ENCODE measurements at places on chromosomes 12 and 14.
A peak's percentile ranks its signal among the peaks of the same experiment; 100 is the strongest.

DNA sequence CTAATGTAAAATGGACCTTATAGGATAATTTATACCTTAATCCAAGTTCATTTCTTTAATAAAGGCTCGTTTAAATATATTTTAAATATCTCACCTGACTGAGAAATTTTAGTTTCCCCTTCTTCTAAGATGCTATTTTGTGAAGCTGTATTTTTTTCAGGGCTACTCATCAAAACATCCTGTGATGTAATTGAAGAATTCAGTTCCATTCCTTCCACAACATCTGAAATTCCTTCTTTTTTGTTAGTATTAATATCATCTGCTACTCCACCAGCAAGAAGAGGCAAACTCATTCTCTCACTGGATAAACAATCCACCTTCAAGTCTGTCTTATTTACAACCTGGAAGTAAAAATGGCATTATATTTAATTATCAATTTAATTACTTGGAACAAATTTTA, 22.5 kb downstream of the LGALS3 start:
- no peak for DNase-seq

DNA sequence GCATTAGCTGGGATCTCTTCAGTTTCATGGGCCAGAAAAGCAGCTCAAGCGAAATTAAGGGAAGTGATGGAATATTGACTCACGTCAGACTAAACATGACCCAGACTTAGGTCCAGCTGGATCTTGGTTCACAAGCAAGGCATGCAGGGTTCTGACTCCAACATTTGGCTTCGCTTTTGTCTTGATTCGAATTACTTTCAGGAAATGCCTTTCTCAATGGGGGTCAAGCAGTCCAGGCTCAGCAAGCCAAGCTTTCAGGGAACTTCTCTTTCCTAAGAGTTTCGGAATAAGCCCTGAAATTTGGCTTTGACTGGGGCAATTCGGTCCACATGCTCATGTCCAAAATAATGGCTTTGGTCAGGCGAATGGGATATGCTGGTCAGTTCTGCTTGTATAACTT, 678.7 kb upstream of the TMEM132C start:
- DNase-seq = peak; percentile 25

DNA sequence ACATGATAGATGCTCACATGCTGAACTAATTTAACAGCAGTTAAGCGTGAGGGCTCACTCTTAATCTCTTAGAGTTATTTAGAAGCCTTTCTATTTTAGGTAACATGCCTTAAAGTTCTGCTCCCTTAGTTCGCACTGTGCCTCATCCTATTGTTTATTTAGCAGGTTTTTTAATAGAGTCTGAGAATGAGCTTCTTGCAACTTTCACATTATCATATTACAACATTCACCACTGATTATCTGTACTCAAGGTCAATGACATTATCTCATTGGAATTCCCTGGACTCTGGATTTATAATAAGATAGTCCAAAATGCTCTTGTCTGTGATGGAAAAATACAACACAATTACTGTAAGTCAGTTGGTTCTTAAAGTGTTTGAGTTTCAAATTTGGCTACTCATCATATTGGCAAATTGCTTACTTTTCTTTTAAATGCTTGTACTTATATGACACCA, 183.6 kb upstream of the SLC38A2 start:
- no peak for DNase-seq

DNA sequence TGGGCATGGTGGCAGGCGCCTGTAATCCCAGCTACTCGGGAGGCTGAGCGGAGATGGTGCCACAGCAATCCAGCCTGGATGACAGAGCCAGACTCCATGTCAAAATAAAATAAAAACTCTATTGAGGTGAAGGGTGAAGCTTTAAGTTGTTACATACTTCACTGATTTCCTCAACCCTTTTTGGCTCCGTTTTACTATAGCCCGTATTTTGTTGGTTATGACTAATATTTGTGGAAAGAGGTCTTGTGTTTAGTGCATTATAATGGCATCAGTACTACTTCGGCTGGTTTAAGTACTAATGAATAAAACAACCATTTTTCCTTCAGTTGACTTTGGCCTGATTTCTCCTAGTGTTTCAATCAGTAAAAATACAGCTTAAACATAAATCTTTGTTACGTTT, 27.0 kb upstream of the SLC2A14 start:
- no peak for DNase-seq

DNA sequence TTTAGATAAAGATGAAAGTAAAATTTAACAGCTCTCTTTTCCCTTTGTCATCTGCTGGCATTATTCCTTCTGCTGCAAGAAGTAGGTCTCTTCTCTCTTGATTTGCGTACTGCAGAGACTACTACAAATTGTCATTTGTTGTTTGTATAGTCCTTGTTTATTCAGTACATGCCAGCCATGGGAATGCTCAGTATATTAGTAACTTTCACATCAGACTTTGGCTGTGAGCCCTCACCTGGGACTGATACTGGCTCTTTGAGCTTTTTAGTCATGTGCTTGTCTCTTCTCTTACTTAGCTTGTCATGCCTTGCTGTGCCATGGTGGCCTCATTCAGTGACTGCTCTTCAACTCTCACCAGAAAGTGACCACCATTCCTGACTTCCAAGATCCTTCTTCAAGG, 169.8 kb downstream of the PRKCH start:
- no peak for DNase-seq

GRCh38 chr12:57756406-57757341, 1.8 kb downstream of the MARCHF9 start:
- DNase-seq = no peak

- DNase-seq = no peak
Measured at GRCh38 chr12:107134558-107134957, 41.2 kb upstream of the CRY1 start.

GRCh38 chr12:84056-84455, 17.5 kb downstream of the IQSEC3 start:
- DNase-seq = no peak

DNA sequence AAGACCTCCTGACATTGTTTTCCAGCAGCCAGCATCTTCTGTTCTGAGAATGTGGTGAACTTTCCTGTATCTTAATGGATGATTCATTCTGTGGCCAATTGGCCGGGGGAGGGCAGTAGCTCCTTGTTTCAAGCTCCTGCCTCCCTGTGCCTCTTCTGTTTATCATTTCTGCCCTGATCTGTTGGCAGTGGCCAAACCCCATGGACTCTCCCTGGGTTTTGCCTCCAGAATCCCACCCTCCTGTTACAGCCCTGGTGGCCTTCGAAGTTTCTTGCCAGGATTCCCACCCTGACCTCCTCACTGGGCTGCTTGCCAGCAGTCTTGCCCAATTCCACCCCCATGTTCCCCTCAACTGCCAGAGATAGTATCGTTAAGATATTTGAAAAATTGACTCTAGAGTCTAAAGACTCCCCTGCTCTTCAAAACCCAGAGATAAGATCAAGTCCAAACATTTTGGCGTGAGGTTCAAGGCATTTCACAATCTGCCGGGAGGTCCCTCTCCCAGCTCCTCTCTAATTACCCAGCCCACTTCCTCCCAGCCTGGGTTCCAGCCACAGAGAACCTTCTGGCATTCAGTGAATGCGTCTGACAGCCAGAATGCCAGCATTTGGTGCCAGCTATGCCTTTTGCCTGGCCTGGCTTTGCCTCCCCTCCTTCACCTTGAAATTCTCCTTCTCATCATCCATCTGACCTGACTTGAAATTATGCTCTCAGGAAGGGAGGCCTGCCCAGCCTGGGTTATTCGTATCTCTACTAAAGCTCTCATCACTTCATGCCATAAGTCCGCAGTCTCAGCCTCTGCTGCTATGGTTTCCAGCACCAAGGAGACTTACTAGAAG, 37.7 kb upstream of the TXNRD1 start:
- no peak for DNase-seq

GRCh38 chr12:1607940-1608712, 13.7 kb upstream of the FBXL14 start:
- DNase-seq = no peak

DNA sequence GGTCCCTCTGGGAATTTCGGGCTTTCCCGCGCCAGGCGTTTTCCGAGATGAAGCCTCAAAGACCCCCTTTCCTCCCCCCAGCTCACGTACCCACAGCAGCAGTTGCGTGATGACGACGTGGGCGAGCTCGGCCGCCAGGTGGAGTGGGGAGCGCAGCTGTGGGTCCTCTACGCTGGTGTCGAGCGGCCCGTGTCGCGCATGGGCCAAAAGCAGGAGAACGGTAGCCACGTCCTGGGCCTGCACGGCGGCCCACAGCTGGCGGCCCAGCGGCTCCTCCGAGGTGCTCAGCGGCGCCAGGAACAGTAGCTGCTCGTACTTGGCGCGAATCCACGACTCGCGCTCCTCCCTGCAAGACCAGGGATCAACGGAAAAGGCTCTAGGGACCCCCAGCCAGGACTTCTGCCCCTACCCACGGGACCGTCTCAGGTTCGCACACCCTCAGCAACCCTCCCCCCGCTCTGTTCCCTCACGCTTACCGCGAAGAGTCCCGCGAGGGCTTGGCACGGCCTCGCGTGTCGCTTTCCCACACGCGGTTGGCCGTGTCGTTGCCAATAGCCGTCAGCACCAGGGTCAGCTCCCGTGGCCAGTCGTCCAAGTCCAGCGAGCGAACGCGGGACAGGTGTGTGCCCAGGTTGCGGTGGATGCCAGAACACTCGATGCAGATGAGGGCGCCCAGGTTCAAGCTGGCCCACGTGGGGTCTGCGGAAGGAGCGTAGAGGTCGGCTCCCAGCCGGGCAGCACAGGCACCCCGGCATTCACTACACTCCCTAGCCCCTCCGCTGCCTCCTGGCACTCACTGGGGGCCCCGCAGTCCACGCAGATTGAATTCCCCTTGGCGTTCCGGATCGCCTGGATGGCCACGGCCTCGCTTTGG, 11.4 kb downstream of the AGAP2 start:
- DNase-seq = no peak

DNA sequence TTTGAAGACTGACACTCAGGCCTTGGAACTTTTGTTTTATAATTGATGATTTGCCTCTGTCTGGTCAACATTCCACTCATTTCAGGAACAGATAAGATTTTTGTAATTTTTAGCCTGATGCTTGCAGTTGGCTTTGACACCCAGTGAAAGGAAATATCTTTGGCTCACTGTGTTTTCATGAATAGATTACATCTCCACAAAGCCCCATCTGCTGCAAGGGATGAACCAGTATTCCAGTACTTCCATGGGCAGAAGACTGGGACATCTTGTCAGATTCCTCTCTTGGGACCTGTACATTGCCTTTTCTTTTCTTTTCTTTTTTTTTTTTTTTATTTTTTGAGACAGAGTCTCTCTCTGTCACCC, 28.4 kb downstream of the GSG1 start:
- no peak for DNase-seq

DNA sequence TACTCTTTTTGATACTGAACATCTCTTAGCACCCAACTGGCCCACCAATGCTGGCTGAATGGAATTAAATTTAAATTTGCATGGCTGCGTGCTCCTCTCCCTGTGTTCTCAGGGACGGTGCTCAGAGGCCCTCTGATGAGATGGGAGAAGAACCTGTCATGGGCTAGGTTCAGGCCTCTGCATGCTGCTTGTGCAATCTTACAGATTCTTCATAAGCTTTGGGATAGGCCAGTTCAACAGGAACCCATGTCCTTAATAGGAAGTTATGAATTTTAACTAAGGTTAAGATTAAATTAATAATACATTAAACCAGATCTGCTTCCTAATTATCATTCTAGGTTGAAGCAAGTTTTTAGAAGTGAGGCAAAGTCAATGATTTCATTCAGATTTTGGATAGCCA, 119.7 kb upstream of the LRIG3 start:
- DNase-seq = no peak

GRCh38 chr12:63445224-63445880, 222.9 kb downstream of the DPY19L2 start:
- no peak for DNase-seq

GRCh38 chr12:65100140-65100539, 21.0 kb downstream of the WIF1 start:
- peak; percentile 33 for DNase-seq

GRCh38 chr14:48563489-48563888, 888.1 kb upstream of the MDGA2 start:
- DNase-seq = no peak

DNA sequence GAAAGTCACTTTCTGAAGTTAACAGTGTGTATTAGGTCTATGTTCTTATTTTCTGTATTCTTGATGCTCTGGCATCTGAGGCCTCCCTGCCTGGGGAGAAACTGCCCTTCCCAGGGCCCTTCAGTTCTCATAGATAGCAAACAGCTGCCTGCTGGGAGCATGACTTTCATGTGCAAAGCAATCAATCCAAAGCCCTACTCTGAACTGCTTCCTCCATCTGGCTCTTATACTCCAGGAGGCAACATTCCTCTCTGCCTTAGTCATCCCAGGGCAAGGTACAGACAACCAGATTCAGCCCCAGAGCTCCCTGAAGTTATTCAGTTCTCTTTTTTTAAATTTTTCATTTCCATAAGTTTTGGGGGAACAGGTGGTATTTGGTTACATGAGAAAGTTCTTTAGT, 41.7 kb upstream of the RIN3 start:
- DNase-seq = peak; percentile 77

GRCh38 chr12:13373131-13373530, 176.6 kb downstream of the EMP1 start:
- no peak for DNase-seq

GRCh38 chr12:82595941-82596340, 90.8 kb upstream of the TMTC2 start:
- DNase-seq = no peak

- DNase-seq = no peak
Measured at GRCh38 chr12:91978143-91978542, 167.5 kb downstream of the BTG1 start.

GRCh38 chr14:34030864-34031263, 80.0 kb upstream of the EGLN3 start:
- DNase-seq = no peak

DNA sequence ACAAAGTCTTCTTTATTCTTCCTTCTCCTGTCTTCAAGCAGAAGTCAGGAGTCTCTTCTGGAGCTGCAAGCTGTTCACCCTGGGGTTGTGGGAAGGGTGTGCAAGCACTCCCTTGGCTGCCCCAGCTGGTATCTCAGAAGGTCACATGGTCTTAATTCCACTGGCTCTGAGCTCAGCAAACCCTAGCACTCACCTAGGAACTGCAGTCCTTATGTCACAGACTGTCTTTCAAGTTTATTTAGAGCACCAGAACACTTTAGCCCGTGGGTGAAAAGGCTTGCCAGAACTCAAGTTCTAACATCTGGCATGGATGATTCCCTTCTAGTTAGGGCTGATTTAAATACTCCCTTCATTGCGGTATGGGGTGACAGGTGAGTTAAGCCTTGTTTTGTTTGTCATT, 379.0 kb downstream of the CCER1 start:
- no peak for DNase-seq
